ENCODE measurements at places on chromosomes 4 and X. TPM values are rescaled to one million over a fixed set of nuclear protein-coding genes. Genes with fewer than 3 reads are reported as not detected.

GRCh38 chrX:123834116-123834515, 25.7 kb upstream of the XIAP start:
- no peak for DNase-seq

HTR2C gene
- polyA plus RNA-seq, result not detected

- DNase-seq, result peak; percentile 53
These were observed 172.4 kb upstream of the MXRA5 start for GRCh38 chrX:3518870-3519269.

- no peak for DNase-seq
These were observed 159.1 kb upstream of the LEF1 start for GRCh38 chr4:108327642-108328382.

DNA sequence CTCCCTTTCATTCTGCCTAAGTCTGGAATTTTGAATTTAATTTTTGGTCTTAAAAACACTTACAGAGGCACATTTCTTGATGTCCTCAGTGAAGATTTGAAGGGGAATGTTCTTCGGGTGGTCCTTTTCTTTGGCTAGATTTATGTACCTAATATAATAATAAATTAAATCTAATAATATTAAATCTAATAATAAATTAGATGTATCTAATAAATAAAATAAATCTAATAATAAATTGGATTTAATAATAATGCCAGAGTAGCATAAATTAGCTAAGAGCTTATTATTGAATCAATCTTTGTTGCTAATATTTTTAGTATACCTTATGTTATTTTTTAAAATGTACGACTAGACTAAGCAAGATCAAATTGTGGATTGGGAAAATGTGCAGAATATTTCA, 39.8 kb downstream of the MAD2L1 start:
- DNase-seq, result no peak

KIF4A gene
- 0.04 TPM for polyA plus RNA-seq

BST1 gene
- 1.5 TPM for polyA plus RNA-seq

SPINK2 gene
- 0.09 TPM for polyA plus RNA-seq

SLC25A14 gene
- 19.2 TPM for polyA plus RNA-seq

HOPX gene
- 6.5 TPM for polyA plus RNA-seq

- peak; percentile 41 for DNase-seq
These were observed 39.7 kb downstream of the SMIM20 start for GRCh38 chr4:25953740-25954139.

All from psoas muscle (tissue), 8 donors.